ENCODE measurements at places on chromosomes 13 and 19.

- DNase-seq, result peak; percentile 89
Observed at GRCh38 chr19:11279505-11280236, 16.3 kb upstream of the TSPAN16 start.

DNA sequence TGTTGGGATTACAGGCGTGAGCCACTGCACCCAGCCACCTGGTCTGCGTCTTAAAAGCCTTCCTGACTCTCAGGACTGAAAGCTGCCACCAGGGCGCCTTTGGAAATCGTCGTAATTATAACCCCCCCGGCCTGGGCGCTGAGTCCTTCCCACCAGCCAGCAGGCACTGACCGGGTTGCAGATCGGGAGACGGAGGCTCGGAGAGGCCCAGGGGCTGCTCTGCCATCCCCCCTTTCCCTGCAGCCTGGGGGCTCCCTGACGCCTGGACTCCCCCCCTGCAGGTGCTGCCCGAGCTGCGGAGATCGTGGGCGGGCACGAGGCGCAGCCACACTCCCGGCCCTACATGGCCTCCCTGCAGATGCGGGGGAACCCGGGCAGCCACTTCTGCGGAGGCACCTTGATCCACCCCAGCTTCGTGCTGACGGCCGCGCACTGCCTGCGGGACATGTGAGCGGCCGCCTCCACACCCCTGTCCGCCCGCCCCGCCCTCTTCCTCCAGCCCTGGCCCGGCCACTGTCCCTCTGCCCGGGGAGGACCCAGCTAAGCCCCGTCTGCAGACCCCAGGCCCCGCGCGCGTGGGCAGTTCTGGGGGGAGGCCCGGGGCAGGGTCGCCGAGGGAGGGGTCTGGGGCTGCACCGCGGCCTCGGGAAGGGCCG is 2.5 kb downstream of the PRTN3 start:
- no peak for DNase-seq

DNA sequence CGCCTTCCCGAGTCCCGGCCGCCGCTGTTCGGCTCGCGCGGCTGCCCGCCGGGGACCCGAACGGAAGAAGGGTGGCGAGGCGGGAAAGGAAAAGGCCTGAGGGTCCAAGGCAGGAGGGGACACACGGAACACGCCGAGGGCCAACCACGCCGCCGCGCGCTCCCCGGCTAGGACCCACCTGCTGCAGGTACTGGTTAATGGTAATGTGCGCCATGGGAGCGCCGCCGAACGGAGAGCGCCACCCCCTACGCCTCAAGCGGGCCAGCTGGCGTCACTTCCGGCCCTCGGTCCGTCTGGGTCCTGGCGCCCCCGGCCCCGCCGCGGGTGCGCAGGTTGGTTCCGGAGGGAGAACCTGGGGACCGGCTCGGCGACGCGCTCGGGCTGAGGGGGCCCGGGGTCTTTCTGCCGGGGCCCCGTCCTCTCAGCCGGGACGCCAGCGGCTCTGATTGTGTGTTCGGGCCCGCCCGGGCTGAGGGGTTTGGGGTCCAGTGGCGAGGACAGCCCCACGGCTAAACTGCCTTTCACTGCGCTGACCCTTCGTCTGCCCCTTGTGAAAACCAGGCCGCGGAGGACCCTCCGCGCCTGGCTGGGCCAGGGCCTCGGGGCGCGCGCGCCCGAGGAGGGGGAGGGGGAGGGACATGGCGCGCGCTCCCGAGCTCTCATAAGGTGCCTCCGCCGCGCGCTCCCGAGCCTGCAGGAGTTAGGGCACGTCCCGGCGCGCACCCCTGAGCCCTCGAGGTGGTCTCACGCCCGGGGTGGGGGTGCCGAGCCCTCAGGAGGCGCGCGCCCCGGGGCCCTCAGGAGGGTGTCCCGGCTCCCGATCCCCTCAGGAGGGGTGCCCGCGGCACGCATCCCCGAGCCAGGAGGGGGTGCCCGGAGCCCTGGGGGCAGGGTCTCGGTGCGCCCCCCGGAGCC is at the start of gene PCID2:
Gene PCID2 (minus strand): TSS at position 249 of the 915 bp plus-strand sequence. CDS start 35 bp downstream, at position 214.
- DNase-seq, result peak; percentile 95

- DNase-seq, result peak; percentile 10
Observed at GRCh38 chr19:31818798-31819105, 469.5 kb upstream of the TSHZ3 start.

DNA sequence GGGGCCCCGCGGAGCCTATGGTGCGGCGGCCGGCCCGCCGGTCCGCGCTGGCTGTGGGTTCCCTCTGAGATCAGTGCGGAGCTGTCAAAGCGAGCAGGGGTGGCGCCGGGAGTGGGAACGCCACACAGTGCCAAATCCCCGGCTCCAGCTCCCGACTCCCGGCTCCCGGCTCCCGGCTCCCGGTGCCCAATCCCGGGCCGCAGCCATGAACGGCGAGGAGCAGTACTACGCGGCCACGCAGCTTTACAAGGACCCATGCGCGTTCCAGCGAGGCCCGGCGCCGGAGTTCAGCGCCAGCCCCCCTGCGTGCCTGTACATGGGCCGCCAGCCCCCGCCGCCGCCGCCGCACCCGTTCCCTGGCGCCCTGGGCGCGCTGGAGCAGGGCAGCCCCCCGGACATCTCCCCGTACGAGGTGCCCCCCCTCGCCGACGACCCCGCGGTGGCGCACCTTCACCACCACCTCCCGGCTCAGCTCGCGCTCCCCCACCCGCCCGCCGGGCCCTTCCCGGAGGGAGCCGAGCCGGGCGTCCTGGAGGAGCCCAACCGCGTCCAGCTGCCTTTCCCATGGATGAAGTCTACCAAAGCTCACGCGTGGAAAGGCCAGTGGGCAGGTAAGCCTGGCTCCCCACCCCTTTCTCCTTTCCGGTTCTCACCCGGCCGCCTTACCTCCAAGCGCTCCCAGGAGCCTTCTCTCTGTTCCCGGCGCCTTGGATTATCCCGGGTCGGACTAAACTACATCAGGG is at the start of gene PDX1:
Gene PDX1 (plus strand): TSS at position 67 of the 743 bp plus-strand sequence. CDS start 139 bp downstream, at position 206.
- DNase-seq, result peak; percentile 6

GRCh38 chr13:21541271-21541670 is 62.7 kb downstream of the MICU2 start:
- DNase-seq, result no peak

DNA sequence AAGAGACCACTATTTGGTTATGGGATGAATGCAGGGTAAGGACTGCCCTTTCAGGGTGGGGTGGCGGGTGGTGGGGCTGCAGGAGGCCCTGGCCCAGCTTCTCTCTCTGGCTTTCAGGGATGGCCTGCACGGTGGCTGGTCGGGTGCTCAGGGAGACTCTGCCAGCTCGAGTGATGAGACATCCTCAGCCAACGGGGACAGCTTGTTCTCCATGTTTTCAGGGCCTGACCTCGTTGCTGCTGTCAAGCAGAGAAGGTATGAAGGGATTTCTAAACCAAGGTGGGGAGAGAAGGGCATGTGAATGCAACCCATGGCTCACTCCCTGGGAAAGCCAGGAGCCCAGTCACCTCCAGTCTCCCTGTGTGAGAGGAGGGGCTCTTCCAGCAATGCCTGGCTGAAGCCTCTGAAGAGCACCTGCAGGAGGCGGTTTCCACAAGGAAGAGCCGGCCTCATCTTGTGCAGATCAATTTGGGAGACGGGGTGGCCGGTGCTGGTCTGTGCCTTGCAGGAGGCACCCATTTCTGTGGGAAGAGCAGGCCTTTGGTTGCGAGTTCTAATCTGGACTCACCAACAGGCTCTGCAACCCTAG is 16.0 kb upstream of the GPI start:
- DNase-seq, result no peak

GRCh38 chr13:41543664-41544300 is 86.4 kb downstream of the RGCC start:
- no peak for DNase-seq

- DNase-seq, result no peak
Observed at GRCh38 chr19:38148337-38148736, 75.7 kb downstream of the DPF1 start.

DNA sequence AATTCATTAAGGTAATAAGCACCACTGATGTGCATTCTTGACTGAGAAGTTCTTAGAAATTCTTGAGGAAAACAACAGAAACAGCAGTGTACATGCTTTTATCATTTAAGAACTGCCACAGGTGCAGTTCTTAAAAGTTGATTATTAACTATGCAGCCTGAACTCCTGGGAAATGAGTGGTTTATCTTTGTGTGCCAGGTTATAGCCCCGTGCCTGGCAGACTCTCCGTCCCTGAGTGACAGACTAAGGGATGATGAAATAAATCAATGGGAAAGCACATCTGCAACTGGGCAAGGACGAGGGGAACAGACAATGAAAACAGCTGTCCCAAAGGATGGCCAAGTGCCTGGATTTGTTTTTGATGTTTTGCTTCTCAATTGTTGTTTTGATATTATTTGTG is 84.4 kb upstream of the SPATA13 start:
- DNase-seq, result no peak

DNA sequence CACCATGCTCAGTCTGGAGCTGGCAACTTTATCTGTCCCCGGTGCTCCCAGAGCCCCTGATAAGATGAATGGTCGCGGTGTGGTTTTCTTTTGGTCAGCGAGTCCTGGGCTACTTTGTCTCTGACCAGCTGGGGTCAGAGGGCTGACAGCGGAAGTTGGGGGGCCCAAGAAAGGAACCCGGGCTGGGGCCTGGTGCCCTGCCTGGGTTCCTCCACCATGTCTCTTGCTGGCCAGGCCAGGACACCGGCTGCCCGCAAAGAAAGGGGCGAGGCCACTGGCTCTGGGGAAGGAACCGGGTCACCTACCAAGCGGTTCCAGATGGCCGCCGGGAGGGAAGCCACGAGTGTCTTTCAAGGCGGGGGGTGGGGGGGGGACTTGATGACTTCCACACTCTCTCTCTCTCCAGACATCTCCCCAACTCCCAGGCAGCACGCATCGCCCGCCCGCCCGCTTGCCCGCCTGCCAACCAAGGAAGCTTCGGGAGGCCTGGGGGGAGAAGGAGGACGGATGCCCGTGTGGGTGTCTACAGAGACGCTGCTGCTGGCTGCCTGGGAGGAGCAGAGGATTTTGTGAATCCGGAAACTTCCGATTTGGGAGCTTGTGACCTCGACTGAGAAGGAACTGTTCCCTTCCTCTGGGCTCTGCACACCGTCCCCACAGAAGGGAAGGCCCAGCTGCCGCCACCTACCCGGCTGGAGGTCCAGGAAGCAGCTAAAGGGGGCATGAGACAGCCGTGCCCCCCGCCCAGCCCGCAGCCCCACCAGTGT is 1.1 kb downstream of the PIP5K1C start:
- DNase-seq, result peak; percentile 67

- no peak for DNase-seq
Observed at GRCh38 chr13:81051873-81052272, 710.9 kb upstream of the SPRY2 start.

DNA sequence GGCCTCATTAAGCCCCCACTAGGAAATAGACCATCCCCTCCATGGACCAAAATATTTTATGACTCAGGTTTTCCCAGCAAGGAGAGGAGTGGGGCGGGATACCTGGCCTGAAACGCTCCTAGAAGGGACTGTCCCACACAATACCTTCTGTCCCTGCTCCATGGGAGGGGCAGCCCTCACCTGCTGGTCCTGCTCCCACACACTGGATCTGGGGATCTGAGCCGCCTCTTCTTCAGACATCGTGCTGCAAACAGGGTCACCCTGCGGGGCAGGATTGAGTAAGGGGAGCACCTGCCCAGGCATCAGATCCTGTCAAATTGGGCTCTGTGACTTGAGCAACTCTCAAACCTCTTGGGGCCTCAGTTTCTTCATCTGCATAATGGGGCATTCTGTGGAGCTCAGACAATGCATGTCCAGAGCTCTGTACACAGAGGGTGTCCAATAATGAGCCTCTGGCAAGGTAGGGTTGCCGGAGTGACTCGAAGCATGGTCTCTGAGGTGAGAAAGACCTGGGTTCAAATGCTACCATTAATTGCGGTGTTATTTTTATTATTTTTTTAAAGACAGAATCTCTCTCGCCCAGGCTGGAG is 1.1 kb downstream of the PLIN5 start:
- no peak for DNase-seq

DNA sequence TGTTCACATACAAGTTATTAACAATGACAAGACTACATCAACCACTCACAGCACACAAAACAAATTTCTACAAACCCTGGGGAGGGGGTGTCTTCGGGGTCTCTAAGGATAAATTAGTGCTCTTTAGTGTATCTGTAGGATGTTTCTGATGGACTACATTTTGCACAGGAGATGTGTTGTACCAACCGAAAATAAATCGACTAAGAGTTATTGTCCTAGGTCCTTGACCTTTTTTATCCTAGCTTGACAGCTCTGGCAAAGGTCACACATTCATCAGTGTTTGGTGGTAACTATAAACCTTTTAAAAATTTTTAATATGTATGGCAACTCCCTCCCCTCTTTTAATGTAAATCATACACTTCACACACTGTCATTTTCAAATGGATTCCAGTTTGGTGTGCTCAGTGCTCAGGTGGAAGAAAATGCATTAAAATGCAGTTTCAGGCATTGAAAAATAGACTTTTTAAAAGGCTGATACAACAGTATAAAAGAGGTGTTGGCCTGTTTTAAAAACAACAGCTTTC is 7.7 kb downstream of the ZIC5 start:
- no peak for DNase-seq

DNA sequence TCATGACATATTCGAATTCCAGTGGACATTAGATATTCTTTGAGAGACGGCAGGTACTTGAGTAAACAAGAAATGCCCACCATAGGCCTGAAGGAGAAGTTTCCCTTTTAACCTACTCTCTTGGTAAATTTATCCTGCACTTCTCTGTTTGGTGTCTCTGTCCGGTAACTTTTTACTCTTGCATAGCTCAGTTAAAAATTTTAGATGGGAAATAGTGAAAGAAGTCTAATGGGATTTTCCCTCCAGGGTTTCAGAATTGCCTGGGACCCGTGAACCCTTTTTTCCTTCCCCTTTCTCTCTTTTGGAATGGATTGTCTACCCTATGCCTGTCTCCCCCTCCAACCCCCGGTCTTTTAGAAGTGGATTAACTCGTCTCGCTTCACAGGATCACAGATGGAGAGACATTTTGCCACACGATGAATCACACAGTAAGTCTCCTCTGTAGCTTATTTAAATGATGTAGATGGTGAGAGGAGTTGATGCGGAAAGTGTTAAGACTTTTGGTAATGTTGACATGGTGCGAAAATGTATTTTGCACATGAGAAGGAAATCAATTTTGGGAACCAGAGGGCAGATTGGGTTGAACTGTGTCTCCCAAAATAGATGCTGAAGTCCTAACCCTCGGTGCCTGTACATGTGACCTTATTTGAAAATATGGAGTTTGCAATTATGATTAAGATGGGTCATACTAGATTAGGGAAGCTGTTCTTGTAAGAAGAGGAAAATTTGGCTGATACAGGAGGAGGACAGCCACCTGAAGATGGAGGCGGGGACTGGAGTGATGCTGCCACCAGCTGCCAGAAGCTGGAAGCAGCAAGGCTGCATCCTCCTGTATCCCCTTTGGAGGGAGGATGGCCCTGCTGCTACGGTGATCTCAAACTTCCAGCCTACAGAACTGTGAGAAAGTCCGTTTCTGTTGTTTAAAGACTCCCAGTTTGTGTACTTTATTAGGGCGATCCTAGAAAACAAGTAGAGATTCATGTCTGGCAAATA is 711 bp upstream of the MIPEP start:
- DNase-seq, result no peak

- no peak for DNase-seq
Observed at GRCh38 chr13:42547612-42548011, 26.3 kb upstream of the TNFSF11 start.

DNA sequence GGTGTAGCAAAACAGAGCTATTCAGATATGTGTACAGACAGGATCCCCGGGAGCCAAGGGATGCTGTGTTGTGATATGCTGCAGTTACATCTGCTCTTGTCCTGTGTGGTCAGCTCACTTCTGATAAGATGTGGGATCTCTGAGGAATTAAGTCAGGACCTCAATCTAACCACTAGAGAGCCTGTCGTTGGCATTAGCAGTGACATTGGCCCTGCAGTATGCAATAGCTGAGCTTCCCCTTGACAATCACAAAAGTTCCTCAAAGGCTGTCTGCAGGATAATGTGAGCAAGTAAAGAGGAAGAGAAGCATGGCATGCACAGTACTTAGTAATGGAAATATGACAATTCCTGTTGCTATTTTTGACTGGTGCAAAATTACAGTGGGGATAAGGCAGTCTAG is 203.4 kb upstream of the MIR17HG start:
- DNase-seq, result peak; percentile 71

Data from common myeloid progenitor, CD34-positive (primary cell).